ENCODE measurements at places on chromosomes 16 and 17. TPM values are rescaled to one million over a fixed set of nuclear protein-coding genes. Genes with fewer than 3 reads are reported as not detected.
A peak's percentile ranks its signal among the peaks of the same experiment; 100 is the strongest.

- H3K36me3 ChIP-seq, result peaks cover 8% of the 10 kb centered on the region
- peak within 1 kb of the TSS; percentile 64 for H3K27ac ChIP-seq
- peak within 1 kb of the TSS; percentile 57 for H3K4me3 ChIP-seq
- no peak for DNase-seq
- H3K4me1 ChIP-seq, result peaks cover 35% of the 10 kb centered on the region
Observed at GRCh38 chr17:1492249-1493206, at the start of gene MYO1C. Gene MYO1C, minus strand, starts transcription at chr17:1492686. Its CDS starts 199 bp downstream, at chr17:1492487.

The KCNJ18 gene
- not detected for polyA plus RNA-seq

DNA sequence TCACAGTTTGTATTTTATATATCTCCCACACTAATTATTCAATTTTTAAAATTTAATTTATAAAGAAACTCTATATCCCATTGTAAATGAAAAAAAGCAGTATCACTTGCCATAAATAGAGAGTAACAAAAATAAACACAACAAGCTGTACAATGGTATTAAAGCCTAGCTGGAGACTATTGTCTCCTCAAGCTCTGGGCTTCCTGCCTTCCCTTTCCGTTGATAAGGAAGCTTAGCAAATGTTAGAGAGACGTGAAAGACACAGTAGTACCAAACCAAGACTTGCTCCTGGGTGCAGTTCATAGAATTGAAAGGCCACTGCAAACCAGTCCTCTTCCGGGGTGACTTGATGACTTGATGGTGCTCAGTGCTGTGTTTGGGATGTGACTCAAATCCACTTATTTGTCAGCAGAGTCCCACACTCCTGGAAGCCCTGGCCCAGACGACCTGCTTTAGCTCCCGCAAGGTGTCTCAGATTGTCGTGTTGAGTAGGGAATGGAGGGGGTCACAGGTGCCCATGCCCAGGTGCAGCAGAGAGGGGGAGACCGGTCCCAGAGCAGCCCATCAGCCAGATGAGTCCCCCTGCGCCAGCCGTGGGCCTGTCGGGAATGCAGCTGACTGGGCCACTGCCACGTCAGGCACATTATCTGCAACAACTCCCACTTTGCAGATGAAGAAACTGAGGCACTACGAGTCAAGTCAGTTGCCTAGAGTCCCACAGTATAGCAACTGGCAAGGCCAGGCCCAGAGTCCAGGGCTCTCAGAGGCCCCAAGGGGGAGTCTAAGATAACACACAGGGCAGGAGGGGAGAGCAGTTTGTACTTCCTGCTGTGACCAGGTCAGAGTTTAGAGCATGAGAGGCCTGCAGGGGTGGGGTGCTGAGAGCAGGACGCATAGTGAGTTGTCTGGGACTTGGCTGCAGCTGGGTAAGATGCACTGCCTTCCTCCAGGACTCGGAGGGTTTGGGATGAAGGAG, 40.5 kb downstream of the PSME3IP1 start:
- H3K27ac ChIP-seq, result peak overlapping the region; percentile 56
- H3K4me1 ChIP-seq, result peaks cover 57% of the 10 kb centered on the region
- no peaks in the 10 kb centered on the region for H3K36me3 ChIP-seq
- peak; percentile 74 for DNase-seq
- H3K4me3 ChIP-seq, result no peak overlapping the region
- H3K27me3 ChIP-seq, result no peaks in the 10 kb centered on the region

The GPT2 gene
- 13.1 TPM for polyA plus RNA-seq

DNA sequence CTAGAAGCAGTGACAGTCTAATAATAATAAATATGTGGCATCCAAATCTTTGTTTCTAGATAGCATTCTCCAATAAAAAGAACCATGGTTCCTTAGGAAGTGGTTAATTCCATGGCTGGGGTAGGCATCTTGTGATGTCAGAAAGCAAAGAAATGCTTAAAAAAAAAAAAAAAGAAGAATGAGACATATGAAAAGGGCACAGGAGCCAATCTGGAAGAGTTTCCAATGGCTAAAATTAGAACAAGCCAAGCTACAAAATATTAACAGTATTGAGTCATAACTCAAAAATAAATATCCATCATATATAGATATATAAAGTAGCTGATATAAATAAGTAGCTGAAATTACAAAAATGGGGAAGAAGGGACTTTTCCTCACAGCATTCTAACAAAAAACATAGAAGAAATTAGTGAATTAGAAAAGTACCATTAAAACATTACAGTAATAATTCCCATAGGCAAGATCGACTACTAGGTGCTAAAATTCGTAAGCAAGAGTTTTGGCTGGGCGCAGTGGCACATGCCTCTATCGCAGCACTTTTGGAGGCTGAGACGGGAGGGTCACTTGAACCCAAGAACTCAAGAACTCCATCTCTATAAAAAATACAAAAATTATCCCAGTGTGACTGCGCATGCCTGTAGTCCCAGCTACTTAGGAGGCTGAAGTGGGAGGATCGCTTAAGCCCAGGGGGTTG, 111.3 kb downstream of the TRIM37 start:
- no peak overlapping the region for H3K4me3 ChIP-seq
- DNase-seq, result no peak
- no peak overlapping the region for H3K27ac ChIP-seq

Data from endothelial cell of umbilical vein (primary cell).